ENCODE measurements at places on chromosomes 1 and 21.

DNA sequence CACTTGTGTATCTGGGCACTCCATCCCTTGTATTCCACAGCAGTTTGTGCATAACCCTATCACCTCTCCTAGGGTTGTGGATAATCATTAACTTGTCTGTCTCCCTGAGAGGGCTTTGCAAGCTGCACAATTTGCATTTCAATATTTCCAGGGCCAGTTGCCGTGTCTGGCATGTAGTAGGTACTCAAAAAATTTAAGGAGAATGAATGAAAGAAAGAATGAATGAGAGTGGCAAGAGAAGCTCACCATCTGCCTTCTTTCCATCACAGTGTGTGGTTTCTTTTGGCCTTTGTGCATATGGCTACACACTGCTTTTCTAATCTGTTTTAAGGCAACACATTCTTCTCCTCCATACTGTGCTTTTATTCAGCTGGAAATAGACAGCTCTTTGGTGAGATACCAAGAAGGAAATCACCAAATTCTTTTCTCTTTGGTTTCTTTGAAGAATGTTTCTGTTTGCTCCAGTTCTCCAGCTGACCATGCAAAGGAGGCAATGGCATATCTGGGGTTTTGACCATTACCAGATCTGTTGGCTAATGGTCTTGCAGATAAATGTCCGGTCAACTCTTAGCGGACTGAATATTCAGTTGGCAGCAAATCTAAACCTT is 49.4 kb downstream of the NGF start:
- no peak for DNase-seq

DNA sequence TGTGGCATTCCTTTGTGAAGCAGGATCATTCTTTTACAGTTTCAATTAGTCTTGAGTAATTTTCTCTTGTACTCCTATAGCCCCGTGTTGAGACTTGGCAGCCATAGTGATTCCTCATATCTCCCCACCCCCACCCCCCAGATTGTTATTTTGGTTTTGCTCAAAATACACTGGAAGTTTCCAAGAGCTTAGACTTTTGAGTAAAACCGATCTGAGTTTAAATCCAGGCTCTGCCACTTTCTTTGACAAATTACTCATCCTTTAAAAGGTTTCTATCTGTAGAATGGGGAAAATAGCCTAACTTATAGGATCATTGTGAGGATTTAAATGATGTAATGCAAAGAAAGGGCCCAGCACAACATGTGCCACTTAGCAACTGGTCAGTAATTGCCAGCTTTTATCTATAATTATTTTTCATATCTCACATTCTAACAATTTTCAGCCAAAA is 53.1 kb upstream of the RC3H1 start:
- no peak for DNase-seq

DNA sequence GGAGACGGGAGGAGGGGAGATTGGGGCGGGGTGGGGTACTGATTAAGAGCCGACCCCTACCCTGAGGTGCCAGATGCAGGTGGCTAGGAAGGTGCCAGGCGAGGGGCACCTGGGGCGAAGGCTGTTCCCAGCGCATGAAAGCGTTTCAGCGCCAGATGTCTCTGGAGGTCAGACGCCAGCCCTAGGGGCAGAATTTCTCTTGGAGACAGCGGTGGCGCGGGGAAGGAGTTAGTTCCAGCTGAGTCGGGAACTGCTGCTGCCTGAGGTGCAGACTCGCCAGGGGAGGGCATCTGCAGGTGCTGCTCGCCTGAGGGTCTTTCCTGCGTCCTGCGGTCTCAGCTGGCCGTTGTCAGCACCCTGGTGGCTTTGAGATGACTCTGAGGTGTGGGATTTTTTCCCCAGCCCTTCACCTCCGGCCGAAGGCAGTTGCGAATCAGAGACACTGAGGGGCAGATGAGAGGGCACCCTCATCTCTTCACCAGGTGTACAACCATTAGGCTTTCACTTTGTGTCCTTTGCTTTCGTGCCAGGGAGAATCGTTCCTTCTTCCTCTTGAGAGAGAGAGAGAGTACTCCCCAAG is 539 bp downstream of the CGN start:
- no peak for DNase-seq

- DNase-seq, result no peak
Measured at GRCh38 chr1:237500566-237500965, 390.2 kb downstream of the ZP4 start.

DNA sequence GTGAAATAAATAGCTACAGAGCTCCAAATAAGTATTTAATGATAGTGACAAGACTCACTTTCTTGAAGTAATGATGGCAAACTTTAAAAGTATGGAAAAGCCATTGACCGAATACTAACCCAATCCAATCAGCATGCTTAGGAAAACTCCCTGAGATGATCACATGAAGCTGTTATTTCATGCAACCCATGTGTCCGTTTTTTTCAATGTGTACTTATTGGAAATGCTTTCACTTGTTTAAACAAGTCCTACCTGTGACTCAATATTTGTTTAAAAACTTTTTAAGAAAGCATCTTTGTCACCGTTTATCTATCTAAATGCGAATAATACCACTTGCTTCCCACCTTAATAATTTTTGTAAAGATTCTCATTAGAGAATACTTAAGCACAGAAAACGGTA is 185.8 kb downstream of the NRIP1 start:
- DNase-seq, result no peak

DNA sequence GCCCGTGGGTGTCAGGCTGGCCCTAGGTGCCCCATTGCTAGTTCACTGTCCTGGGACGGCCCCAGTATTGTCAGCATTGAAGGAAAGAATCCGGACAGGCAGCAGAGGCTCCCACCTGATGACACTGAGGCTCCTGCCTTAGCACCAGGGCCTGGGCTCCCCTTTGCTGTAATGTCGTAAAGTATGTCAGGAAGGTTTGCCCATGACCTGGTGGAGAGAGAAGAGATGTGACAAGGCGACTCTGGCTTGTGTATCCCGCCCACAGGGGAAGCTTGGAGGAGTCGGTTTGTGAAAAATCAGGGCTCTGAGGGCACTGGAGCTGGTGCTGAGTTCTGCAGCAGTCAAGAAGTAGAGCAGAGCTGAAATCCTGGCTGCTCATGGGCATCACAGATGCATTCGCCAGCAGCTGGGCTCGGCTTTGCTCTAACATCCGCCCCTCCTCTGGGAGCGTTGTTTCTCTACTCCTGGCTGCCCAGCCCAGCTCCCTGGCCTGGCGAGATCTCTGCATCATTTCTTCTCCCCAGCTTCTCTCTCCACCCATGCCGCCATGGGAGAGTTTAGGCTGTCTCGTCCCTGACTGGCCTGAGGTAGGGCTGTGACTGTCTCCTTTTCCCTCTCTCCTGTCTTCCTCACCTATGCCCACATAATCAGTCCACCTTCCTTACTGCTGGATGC is 74.1 kb downstream of the ADARB1 start:
- no peak for DNase-seq

DNA sequence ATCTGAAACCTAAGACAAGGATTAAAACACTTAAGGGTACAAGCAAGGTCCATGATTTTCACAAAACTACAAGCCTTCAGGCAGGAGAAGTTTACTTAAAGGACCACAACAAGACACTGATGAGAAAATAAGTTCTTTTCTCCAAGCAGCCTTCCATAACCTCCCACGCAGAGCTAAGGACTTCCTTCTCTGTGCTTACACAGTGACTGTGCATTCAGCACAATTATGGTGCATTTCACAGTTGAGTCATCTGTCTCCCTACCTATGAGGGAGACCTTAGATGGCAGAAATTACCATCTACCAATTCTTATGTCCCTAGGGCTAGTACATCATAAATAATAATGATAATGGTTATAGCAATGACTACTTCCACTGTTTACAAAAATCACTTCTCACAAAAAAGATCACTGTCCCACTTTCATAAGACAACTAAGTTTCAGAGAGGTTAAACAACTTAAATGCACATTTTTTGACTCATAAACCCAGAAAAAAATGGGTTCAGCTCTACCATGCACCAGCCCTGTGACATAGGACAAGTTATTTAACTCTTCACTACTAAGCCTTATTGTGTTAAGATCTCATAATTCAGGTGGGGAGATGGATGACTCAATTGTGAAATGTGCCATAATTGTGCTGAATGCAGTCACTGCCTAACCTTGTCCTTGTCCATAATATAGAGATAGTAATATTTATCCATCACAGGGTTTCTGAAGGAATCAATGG is 45.3 kb downstream of the TARBP1 start:
- DNase-seq, result no peak

DNA sequence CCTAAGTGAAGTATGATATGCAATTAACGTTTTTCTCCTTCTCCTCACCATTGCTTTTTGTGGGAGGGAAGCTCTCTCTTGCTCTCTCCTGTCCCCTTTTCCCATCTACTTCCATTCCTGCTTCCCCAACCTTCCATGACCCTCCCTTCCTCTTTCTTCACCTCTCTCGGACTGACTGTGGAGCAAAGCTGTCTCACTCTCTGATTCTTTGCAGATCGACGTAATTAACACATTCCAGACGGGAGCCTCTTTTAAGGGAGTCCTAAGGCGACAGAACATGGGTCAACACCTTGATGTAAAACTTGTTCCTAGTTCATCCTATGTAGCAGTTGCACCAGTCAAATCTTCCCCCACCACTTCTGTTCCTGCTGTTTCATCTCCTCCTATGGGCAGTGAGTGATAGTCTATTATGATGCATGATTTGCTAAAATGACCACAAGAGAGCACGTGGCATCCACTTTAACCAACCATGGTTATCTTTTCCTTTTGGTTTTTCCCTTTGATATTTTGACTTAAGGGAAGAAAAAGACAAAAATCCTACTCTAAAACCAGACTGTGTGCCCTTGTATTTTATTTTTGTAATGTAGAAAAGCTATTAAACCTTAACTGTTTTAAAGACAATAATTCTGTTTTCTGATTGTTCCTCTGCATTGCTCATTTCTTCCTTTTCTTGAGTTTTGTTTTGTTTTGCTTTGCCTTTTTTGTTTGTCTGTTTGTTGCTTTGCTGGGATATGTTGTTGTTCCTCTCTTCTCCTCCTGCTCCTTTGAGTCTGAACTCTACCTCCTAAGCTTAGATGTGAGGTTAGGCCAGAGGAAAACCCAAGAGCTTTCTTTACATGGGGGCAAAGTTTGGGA is 31.7 kb upstream of the LAX1 start:
- no peak for DNase-seq

DNA sequence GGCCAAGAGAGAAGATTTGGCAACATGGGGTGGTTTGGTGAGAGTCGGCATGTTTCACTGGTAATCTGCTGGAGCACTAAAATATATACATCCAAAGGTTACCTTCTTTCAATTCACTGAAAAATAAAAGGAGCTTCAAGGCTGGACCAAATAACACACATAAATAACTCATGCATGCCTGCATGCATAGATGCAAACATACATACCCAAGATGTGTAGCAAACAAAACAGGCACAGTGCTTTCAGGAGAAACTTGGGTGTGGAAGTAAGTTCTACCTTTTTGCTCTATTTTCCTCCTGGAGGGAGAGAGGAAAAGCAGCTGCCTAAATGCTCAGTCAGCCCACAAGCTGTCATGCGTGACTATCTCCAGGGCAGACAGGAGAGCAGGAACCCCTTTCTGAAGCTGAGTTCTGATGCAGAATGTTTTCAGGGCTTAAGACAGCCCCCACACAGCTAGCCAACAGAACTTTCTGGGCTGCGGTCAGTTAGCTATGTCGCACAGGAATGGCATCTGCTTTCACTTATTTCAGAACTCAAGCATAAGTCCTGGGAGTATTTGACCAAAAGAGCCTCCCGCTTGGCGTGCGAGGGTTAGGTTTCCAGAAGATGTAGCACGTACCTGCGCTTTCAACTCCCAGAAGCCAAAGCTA is 166.2 kb downstream of the TOMM20 start:
- no peak for DNase-seq

GRCh38 chr1:25867210-25867991 is 8.1 kb downstream of the PAQR7 start:
- no peak for DNase-seq

- no peak for DNase-seq
Measured at GRCh38 chr1:155007251-155007828, 4.7 kb downstream of the ZBTB7B start.

GRCh38 chr21:45518742-45519141 is 23.5 kb downstream of the SLC19A1 start:
- no peak for DNase-seq

DNA sequence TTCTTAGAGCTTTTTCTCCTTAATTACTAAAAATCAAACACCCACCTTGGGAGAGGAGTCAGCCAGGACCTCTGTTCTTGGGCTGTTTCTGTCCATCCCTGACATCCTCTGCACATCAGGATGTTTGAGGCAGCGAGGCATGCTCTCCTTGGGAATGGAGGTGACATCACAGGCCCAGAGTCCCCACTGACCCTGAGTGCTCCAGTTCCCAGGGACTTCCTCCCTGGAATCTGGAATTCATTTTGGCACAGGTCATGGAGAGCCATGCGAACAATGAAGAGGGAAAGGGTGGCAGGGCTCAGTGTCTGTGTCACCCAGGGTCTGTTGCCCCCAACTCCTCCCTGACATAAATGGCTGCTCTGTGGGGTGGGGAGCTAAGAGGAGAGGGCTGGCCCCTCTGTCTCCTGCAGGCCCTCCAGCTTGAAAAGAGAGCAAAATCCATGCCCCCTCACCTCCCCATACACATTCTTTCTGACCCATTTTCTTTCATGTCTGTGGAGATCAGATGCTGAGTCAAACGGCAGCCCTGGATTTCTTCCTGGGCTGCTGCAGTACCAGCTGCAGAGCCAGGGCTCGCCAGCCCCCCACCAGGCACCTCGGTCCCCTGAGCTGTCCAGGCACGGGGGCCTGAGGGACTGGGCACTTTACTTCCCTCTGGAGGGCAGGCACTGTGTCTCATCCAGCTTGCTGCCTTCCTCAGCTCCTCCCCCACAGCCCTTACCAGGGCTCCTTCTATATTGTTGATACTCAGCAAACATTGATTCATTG is 102.0 kb downstream of the NMNAT2 start:
- no peak for DNase-seq

DNA sequence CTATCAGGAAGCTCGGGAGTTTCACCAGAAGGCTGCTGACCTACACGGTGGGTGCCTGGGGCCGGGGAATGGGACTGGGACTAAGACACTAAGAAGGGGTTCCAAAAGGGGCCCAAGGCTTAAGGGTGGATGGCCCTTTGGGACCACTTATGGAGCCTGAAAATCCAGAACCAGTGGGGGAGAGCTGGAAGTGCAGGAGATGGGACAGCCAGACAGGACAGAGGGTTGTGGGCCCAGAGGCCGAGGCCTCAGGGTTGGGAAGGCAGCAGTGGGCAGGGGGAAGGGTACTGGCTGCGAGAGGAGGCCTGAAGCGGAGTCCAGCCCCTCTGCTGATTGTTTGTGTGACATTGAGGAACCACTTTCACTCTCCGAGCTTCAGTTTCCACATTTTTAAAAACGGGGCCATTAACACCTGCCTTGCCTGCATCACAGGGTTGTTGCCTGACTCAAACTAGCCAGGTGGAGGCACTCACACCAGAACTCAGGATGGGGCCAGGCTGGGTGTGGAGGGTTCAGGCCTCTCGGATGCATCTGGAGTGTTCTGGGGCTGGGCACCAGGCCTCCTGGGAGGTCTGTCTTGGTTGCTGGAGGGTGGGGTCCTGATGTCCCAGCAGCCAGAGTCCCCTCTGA is 3.0 kb downstream of the TTC24 start:
- no peak for DNase-seq

DNA sequence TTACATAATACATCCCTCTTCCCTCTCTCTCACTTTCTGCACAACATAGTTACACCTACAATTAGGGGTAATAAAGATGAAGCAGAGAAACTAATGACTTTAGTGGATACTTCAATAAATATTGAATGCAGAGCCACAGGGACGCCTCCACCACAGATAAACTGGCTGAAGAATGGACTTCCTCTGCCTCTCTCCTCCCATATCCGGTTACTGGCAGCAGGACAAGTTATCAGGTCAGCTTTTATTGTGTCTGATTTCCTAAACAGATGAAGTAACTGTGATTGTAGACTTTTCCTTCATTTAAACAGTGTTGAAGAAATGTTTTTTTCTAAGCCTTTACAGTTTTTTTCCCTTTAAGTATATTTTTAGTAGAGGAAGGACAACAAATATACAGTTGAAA is 281.6 kb downstream of the TPR start:
- DNase-seq, result no peak

GRCh38 chr1:56516539-56517252 is 62.7 kb downstream of the PLPP3 start:
- DNase-seq, result no peak

All from activated naive CD4-positive, alpha-beta T cell (primary cell).